ENCODE measurements at places on chromosomes 4 and X.

DNA sequence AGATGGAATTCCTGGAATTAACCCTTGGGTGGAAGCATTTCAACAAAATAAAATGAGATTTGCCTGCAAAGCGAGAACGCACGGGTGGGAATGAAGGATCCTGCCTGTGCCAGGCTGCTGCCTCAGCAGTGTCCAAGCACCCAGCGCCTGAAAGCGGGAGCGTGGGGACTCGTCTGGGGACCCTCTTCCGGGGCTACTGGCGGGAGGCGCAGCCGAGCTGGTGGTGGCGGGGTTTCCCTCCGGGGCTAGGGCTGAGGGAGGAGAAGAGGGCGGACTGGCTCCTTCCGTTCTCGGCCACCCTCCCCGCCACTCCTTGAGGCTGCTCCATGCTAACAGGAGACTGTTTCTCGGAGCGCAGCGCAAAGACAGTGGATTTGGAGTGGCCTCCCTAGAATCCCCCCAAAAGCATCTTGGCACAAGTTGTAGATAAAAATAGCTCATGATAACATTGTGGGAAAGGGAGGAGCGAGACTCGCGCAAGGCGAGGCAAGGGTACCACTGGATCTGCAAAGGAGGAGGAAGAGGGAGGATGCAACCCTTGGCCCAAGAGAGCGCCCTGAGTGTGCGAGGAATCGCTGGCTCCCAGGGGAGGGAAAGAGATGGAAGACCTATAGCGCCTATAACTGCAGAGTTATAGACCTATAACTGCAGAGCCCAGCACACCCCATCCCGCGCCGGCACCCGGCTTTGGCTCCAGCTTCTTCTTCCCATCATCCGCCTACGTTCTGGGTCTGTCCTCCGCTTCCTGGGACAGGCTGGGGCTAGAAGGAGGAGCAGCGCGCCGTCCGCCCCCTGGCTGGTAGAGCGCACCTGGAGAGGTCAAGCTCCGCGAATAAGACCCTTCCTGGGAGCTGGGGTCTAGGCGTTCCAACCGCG is 1.3 kb downstream of the HS3ST1 start:
- DNase-seq, result no peak

DNA sequence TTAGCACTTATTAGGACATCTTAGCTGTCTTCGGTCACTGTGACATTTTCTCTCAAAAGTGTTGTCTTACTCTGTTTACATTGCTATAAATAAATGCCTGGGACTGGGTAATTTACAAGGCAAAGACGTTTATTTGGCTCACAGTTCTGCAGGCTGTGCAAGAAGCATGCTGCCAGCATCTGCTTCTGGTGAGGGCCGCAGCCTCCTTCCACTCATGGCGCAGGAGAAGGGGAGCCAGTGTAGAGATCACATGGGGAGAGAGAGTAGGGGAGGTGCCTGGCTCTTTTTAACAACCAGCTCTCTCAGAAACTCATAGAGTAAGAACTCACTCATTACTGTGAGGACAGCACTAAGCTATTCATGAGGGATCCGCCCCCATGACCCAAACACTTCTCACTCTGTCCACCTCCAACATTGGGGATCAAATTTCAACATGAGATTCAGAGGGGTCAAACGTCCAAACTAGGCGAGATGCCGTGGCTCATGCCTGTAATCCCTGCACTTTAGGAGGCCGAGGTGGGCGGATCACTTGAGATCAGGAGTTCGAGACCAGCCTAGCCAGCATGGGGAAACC is 43.5 kb upstream of the HERC6 start:
- DNase-seq, result no peak

- no peak for DNase-seq
These were observed 415.4 kb downstream of the SPRY1 start for GRCh38 chr4:123812066-123812390.

- DNase-seq, result no peak
These were observed 396.3 kb upstream of the FSTL5 start for GRCh38 chr4:162560073-162560472.

GRCh38 chrX:637660-638481 is 7.3 kb downstream of the SHOX start:
- DNase-seq, result no peak
